ENCODE measurements at places on chromosomes 12 and 14.

DNA sequence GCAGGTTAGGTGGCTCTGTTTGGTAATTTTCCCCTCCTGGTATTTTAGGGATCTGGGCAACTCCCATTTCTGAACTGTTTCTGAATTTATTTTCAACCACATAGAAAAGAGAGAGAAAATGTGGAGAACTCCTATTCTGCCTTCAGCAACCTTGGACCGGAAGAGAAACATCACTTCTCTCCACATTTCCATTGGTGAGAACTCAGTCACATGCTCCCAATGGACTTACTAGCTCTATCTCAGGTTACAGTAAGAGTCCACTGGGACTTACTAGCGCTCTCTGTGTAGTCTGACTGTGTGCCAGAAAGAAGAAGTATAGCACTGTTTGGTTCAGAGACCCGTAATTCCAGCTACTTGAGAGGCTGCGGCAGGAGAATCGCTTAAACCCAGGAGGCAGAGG, 383.2 kb downstream of the DUSP6 start:
- DNase-seq: no peak

GRCh38 chr12:132321321-132322118, 7.9 kb downstream of the GALNT9 start:
- no peak for DNase-seq

DNA sequence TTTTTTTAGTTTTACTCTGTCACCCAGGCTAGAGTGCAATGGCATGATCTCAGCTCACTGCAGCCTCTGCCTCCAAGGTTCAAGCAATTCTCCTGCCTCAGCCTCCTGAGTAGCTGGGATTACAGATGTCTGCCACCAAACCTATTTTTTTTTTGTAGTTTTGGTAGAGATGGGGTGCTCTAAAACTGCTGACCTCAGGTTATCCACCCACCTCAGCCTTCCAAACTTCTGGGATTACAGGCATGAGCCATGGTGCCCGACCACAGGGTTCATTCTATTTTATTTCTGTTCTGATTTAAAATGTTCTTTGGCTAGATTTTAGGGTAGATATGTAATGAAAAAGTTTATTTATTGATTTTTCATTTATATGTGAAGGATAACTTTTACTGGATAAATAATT, 1062.8 kb upstream of the NOVA1 start:
- DNase-seq: no peak

DNA sequence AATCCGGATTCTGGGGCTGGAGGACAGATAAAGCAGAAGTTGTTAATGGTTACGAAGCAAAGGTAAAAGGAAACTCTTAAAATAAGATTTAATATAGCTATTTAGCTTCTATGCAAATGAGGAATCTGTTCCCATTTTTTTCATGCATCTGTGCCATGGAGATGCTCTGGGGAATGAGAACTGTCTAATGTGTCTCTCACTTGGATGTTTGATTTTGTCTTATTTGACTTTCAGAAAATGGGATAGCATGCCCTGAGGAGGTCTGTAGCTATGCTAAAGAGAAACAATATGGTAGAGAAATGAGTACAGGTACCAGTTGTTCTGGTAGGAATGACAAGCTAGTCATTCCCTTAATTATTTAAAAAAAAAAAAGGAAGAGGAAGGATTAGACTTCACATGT, 24.3 kb downstream of the C12orf76 start:
- no peak for DNase-seq

DNA sequence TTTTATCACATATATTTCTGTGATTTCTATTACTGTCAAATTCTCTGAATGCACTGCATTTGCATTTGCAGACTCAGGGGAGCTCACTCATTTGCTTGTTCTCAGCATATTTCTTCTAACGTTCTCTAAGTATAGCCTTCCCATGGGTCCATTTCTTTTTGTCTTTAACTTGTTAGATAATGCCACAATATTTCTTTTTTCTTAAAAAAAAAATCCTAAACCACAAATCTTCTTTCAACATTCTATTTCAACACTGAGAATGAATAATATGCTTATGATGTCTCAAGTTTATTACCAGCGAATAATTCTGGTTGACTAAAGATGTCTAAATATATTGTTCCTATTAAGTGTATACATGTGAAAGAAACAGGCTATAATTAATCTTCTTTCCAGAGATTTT, 200.2 kb downstream of the ANO6 start:
- no peak for DNase-seq

GRCh38 chr14:58643366-58643765, 5.6 kb downstream of the DACT1 start:
- DNase-seq: no peak

- DNase-seq: no peak
Measured at GRCh38 chr12:90323217-90323616, 614.6 kb upstream of the ATP2B1 start.

Data from SW 1271 (cell line).